ENCODE measurements at places on chromosomes 5 and 9.
A peak's percentile ranks its signal among the peaks of the same experiment; 100 is the strongest.

GRCh38 chr9:70113403-70114022 lies 69.9 kb downstream of the MAMDC2 start:
- DNase-seq: peak; percentile 54

GRCh38 chr9:15711531-15711930 lies 158.7 kb downstream of the CCDC171 start:
- no peak for DNase-seq

DNA sequence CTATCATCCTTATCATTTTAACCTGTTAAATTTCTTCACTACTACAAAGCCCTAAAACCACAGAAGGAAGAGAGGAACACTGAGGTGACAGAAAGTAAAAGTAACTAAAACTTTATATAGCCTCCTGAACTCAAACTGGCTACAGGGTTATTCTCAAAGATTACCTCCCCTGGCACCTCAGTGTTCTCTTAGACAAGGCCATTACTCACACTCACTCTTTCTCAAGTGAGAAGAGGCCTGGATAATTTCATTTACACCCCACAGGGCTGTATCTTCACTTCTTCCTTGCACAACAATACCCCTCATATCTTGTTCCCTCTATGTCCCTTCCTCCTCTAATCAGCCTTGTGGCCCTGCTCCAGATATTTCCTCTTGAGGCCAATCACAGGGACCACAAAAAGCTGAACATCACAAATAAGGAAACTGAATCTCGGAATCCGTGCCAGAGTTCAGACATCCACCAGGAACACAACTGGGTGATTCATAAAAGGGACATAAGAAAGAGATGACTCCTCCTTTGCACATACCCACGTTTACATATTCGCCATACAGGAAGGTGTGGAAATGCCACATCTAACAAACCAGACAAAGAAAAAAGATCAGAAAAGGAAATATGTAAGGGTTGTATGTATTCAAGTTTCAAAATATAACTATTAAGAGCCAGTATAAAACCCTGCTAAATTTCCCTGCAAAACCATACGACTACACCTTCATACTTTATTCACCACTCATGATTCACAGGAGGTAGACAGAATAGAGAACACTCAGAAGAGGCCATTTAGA lies 1.7 kb upstream of the KLHL3 start:
- DNase-seq: no peak

GRCh38 chr5:79840084-79840990 lies 150.7 kb downstream of the CMYA5 start:
- DNase-seq: no peak

DNA sequence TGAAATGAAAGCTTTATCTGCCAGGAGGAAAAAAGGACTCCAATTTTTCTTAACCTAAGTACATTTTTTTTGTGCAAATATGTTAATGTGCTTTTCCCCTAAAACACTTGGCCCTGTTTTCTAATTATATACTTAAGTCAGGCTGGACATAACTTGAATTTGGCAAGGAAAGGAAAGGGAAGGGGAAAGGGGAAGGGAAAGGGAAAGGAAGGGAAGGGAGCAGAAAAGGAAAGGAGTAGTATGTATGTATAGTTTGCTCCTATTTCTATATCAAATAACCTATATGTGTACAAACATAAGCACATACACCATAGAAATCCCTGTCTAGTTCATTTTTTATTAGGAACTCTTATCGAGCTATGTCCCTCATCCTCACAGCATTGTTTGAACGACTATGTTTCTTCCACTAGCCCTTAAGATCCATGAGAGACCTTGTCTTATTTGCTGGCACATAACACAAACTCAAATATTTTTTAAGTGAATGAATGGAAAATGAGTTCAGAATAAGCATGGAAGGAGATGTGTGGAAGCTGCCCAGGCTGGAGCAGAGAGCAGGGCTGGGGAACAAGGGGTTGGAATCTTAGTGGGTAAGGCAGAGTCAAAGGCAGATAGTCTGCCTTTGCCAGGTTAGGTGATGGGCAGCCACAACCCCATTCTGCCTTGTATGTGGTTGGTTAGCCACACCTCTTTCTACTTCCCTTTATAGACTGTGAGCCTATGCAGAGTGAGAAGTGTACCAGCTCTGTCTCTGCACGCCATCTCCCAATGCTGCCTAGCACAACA lies 70.0 kb downstream of the KLHL3 start:
- peak; percentile 58 for DNase-seq

DNA sequence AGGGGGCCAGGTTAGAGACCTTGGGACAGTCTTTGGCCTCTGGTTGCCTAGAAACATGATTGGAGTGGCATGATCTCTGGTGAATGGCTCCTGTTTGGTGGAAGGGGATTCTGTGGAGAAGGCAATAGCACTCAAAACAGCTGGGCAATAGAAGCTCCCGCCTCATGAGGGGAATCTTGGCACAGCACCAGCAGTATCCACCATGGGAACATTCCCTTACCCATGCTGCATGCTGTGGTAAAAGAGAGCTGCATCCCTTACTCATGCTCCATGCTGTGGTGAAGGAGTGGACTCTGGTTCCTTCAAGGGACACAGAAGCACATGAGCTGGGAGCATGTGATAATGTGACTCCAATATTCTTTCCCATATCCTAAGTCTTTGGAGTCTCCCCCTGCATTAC lies 160.6 kb downstream of the PJA2 start:
- no peak for DNase-seq
